Fibroblast of pulmonary artery (primary cell): ENCODE measurements at places on chromosomes 1 and 21.

DNA sequence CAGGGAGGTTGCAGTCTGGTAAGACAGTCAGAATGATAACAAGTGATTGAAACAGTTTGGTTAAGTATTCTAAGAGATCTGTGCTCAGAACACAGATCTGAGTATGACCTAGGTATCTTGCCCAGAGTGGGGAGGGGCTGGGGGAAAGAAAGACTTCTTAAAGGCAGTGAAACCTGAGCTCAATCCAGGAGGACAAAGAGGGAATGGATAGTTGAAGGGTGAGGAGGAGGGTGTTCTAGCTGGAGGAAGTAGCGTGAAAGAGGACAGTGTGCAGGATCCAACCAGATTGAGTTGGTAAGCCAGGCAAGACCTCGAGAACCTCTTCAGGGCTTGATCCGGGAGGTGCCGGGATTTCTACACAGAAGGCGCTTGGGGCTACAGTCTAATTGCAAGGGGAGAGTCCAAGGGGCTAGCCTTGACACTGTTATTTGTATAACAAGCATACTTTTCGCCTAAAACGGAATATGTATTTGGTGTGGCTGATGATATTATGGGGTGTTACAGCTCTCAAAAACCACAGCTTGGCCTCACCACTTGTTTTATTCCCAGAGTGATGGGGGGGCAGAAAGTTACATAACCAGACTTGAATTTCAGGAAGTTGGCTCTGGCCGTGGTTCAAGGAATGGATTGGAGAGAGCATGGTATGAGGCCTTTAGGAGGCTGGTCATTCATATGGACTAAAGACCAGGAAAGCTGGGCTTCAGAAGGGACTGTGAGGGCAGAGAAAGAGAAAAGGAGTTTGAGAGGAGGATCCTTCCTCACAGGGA lies 19.1 kb downstream of the RCSD1 start:
- DNase-seq, result peak; percentile 38

DNA sequence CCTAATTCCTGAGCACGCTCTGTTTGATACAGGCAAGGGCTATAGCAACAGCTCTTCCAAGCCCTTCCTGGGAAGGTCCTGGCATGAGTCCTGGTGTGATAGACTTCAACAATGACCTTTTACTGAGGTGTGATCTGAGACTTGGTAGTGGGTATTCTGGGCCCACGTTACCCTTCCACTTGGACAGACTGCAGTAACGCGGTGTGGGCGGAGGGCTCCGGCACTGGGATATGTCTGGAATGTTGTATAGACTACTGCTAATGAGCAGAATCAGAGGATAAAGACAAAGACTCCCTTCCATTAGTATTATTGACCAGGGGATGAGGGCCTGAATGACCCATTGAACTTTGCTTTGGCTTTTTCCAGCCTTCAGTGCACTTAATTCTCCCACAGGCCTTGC lies 262.3 kb downstream of the RWDD3 start:
- DNase-seq, result no peak

DNA sequence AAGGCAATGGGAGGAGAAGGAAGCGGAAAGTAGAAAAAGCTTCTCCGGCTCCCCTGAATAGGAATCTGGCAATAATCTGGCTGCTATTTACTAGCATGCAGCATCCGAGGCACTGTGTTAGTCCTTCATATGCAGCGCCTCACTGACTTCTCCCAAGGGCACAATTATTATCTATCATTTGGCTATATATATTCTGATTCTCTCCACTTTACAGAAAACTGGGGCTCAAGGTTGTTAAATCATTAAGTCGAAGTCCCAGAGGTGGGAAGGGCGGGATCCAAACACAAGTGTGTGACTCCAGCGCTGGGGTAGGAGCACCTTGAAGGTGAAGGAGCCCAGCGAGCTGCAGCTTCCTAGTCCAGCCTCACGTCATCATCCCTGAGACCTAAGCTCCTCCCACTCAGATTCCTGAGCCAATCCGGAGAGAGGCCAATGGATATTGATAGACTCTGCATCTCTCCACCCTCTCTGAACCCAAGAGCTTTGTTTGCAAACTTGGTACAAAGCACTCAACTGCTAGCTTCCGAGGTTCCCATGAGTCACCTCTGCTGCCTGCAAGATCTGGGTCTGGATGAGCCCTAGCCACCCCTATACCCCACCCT lies 16.6 kb upstream of the EYA3 start:
- DNase-seq, result peak; percentile 61

GRCh38 chr1:68384321-68384813 lies 65.4 kb downstream of the RPE65 start:
- peak; percentile 98 for DNase-seq

DNA sequence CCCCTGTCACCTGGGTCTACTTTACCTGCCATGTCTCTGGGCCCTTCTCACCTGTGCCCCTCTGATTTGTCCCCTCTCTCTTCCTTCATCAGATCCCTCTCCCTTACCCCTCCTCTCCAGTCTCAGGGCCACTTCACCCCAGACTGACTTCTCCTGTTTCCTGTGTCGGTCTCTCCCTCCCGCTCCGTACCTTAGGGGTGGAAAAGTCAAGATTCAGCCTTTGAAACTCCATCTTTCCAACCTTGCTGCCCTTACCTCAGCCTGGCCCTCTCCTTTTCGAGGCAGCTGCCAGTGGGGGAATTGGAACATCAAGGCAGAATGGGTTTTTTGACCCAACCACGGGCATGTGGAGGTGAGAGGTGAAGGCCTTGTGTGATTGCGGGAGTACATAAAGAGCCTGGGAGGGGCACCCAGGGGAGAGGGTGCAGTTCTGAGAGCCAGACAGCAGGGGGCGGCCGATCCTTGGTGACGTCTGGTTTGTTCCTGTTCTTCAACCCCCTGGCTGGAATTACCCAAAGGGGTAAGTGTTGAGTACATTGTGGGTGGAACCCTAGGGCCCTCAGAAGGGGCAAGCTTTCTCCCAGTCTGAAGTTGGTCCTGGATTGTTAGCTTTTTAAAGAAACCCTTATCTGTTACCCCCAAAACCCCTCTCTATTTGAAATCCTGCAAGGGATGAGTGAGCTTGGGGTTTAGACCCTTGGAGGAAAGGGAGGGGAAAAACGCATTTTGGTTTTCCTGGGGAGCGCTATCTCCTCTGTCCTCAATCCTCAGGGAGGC lies 12.3 kb upstream of the DMBX1 start:
- peak; percentile 70 for DNase-seq

DNA sequence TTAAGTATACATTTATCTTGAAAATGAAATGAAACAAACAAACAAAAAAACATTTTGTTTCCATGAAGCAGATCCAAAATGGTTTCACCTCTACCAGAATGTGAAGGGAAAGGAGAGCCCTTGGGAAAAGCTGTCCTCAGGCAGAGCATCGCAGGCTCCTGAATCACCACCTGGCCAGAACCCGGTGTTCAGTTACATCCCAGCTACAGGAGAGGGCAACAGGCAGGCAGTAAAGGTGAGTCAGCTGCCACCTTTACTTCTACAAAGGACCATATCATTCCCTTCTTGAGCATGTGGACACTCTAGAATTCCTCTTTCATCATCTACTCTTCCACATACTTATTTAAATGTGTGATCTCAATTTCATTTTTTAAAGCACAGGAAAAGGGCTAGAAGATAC lies 151.2 kb downstream of the PIGK start:
- DNase-seq, result no peak

DNA sequence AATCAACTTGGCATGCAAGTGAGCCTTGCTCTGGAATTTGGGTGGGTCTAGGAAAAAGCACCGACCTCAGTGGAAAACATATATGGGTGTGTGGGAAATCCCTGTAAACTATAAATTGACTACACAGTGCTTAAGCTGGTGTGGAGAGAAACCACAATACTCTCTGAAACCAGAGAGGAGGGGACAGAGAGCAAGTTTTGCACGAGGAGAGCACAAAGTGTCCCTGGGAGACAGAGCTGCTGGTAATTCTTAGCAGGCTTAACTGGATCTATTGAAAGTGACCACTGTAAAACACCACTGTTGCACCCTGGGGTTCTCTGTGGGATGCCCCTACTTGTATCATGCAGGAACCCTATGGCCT lies 12.8 kb downstream of the KCNJ15 start:
- DNase-seq, result no peak

DNA sequence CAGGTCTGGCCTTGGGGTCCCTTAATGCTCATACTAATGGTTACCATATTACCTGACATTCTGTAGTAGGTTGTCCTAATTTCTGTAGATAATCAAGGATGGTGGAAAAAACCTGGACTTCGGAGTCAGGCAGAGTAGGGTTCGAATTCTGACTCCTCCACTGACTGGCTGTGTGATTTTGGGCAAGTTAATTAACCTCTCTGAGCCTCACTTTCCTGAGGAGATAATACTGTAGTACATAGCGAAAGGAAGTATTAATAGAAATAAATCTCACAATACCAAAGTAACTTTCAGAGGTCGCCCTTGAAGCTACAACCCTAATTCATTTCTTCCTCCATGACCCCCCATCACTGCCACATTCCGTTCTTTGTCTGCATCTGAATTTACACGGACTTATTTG lies 72.9 kb downstream of the KCNN3 start:
- DNase-seq, result no peak

DNA sequence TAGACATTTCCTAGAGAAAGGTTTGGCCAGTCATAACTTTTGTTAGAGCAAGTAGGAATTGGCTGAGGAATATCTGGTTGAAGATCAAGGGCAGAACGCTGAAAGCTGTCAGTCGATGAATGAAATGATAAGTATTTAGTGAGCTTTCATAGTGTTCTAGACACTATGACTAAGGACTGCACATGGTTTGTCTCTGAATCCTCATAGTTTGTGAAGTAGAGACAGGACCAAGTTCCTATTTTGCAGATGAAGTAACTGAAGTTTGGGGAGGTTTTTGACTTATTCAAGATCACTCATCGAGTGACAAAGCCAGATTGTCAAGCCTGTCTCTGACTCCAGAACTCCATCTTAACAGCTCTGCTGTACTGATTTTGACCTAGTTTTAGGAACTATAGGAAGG lies 4.7 kb downstream of the ELOA start:
- DNase-seq, result no peak

DNA sequence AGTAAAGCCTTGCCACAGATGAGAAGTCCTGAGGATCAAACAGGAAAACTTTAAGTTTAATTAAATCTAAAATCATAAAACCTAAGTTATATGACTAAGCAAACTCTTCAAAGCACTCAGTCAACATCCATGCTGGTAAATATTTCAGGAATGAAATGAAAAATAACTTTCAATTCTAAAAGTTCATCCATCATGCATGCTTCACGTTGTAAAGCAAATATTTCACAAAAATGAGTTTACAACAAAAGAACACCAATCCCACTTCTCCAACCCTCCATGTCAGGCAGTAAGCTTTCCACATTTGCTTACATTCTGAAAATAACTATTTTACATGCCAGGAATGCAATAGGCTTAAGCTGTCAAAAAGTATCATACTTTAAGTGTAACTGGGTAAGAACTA lies 16.8 kb downstream of the APP start:
- no peak for DNase-seq

GRCh38 chr1:119787776-119788175 lies 19.1 kb upstream of the HMGCS2 start:
- peak; percentile 56 for DNase-seq

DNA sequence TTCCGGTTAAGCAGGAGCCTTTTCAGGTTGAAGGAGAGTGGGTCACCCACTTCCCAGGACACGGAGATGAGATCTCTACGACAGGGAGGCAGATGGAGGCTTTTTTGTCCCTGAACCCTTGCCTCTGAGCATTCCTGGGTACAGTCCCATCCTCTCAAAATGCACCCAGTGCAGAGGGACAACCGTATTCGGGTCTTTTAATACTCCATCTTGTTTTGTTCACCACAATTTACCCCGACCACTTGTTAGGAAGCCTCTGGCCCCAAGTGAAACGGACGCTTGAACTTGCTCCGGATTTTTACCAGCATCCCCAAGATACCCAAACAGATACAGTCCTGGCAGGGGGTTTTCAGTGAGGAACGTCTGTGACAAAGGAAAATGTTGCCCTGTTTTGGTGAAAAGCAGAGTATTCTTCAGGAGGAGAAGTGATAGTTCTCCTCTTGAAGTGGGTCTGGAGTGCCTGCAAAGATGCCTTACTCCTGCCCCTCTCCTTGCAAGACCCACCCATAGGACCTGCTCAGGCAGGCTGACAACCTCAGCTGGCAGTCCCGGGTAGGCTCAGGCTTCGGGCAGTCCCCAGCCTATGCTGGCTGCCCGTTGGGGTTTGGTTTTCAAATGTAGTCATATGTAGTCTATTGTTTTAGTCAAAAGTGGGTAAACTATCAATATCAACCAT lies 669 bp upstream of the ARL8A start:
- no peak for DNase-seq

DNA sequence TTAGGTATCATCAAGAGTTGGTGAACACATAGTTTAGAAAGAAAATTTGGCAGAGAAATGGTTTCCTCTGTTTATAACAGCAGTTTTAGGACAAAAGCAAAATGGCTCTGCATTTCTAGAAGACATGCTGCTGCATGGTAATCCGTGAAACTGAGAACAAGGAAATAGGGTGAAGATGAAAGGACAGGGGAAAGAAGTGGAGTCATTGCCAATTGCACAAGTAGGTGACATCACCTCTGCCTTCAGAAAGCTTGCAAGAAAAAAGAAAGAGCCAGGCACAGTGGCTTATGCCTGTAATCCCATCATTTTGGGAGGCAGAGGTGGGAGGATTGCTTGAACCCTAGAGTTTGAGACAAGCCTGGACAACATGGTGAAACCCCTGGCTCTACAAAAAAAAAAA lies 217.6 kb downstream of the LMX1A start:
- DNase-seq, result no peak

GRCh38 chr21:17612023-17612564 lies 607 bp downstream of the BTG3 start:
- DNase-seq, result peak; percentile 60

- DNase-seq, result no peak
Measured at GRCh38 chr1:154404511-154404931, 622 bp upstream of the IL6R start.

GRCh38 chr1:232704256-232704655 lies 74.3 kb upstream of the SIPA1L2 start:
- DNase-seq, result no peak
